OCI-LY7 (cell line): ENCODE measurements at places on chromosomes 7 and 10. TPM values are rescaled to one million over a fixed set of nuclear protein-coding genes. Genes with fewer than 3 reads are reported as not detected.

THSD7A gene
- total RNA-seq = not detected in 2 replicates

LHFPL3 gene
- not detected in 2 replicates for total RNA-seq

CRTAC1 gene
- total RNA-seq = not detected in 2 replicates

CTBP2 gene
- total RNA-seq = not detected in 2 replicates

TFR2 gene
- 25.0 and 26.0 TPM in 2 replicates for total RNA-seq

XRCC2 gene
- 40.1 and 49.6 TPM in 2 replicates for total RNA-seq

HMX3 gene
- total RNA-seq = not detected in 2 replicates

IDI2 gene
- total RNA-seq = not detected in 2 replicates

ZNF727 gene
- total RNA-seq = not detected in 2 replicates

TUBB8 gene
- total RNA-seq = not detected in 2 replicates

OPN1SW gene
- not detected in 2 replicates for total RNA-seq

GRCh38 chr7:26112203-26112740 is 39.7 kb upstream of the NFE2L3 start:
- DNase-seq = no peak

DNA sequence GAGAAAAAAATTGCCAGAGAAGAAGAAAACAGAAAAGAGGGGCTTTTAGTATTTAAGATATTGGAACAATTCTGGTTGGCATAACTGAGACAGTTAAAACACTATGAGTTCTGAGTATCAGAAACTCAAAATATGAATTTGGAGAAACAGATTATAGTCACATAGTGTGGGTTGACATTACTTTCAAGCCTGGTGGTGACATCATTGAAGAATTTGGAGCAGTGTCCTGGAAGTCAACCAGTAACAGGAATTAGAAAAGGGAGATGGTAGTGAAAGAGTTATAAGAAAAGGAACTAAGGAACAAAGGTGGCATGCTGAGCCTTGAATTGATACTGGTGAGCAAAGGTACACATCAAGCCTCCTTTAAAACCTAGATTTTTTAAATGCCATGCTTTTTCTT is 88.2 kb downstream of the ZNF438 start:
- no peak for DNase-seq

DNA sequence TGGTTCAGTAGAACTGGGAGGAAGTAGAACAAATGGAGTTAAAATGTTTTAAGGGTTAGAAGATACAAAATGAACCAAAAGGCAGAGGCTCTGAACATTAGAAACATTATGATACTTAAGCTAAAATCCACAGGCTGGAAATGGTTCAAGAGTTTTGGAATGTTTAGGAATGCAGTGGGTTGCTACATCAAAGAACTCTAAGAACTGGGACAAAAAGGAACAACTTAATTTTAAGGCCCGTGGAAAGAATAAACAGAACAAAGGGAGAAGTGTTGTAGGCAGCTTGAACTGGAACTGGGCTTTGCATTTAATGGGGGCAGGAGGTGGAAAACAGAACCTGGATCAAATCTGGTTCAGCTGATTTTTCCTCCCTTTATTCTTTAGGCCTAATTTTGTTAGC is 3.5 kb upstream of the C7orf25 start:
- no peak for DNase-seq

DNA sequence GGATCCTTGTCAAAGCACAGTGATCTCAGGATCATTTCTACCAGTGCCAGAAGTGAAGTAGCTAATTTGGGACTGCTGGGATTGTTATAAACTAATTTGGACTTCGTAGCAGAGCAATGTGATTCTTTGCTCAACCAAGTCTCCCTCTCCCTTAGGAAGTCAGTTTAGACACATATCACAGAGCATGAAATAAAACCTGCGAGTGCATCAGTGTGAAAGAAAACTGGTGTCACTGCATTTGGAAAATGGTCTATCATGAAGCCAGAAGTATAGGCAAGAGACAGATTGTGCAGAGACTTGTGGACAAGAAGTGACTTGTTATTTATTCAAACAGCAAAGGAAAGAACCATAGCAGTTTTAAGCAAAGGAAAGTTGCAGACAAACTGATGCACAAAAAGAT is 560.5 kb upstream of the NRG3 start:
- no peak for DNase-seq

DNA sequence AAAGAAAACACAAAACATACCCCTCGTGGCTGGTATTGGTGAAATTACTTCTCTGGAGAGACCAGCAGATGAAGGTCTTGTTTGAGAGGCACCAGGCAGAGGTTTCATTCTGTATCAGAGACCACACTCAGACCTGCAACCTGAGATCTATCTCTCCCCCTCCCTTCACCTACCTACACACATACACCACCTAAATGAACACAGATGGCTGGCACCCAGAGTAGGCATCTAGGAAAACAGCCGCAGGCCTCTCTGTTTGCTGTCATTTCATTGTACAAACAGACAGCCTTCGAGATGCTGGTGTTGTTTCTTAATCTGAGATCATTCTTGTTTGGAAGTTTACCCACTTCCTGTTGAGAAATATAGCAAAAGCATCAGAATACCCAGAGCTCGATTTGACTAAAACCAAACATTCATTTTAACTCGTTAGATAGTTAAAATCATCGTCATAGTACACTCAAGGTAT is 173.9 kb upstream of the SLC25A13 start:
- DNase-seq = no peak

DNA sequence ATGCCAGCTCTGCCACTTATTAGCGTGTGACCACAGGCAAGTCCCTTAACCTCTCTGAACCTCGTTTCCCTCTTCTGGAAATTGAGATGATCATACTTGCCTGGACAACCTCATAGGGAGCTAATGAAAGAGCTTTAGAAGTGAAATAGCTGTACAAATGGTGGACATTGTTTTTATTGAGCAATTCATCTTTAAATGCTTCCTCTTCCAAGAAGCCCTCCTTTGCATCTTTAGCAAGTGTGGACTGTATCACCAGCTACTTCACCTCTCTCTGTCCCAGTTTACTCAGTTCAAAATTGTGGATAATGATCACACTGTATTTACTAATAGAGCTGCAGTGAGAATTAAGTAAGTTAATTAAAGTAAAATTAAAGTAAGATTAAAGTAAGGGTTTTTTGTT is 61.7 kb downstream of the CDH23 start:
- DNase-seq = no peak

GRCh38 chr7:141563956-141564623 is 12.9 kb downstream of the AGK start:
- DNase-seq = peak; percentile 5

GRCh38 chr7:114922026-114922651 is at the start of gene MDFIC:
Gene MDFIC (plus strand): TSS chr7:114922094. CDS start chr7:114923034, 940 bp downstream.
- DNase-seq = no peak

DNA sequence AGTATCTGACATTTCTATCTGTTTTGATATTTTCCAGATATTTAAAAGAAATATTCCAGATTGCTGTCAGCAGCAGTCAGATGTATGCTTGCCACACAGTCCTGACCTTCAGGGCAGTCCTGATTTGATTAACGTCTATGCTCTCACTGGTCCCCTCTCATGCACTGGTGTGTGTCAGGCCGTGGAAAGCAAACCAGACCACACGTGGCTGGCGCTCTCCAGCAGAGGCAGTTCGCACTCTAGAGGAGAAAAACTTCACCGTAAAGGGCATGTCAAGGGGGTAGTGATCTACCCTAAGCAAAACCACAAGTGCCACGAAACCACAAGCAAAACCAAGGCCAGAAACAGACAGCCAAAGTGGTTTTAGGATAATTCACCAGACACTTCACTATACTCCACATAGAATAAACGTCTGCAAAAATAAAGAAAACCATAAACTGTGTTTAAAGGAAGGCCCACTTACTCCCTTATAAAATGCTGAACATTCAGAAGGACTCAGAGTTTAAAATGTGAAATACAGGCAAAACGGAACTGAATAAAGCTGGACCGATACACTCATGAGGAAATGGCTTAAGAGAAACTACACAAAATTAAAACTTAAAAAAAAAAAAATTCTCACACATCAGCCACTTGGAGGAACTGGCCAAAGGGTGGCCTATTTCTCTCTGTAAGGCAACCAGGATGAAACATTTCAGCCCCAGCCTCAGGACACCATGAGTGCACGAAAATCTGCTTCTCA is 26.4 kb downstream of the PARP12 start:
- DNase-seq = no peak

- DNase-seq = no peak
These were observed 155.0 kb upstream of the FZD1 start for GRCh38 chr7:91109200-91109599.

GRCh38 chr10:127018766-127019165 is 113.5 kb downstream of the DOCK1 start:
- DNase-seq = no peak

DNA sequence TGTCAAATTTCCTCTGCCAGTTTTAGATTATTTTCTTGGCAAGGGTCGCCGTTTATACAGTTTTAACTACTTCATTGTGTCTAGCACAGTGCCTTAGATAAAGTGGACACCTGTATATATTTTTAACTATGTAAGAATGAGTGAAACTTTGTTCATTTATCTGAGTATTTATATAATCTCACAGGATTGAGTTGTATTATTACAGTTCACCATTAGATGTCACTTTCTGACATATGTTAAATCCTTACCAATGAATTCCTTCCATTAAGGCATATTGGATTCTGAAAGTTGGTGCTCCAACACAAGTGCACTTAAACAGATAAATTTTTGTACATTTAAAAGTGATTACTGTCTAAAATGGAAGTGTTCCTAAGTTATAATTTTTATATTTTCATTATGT is 43.0 kb downstream of the ZMYND11 start:
- peak; percentile 60 for DNase-seq

DNA sequence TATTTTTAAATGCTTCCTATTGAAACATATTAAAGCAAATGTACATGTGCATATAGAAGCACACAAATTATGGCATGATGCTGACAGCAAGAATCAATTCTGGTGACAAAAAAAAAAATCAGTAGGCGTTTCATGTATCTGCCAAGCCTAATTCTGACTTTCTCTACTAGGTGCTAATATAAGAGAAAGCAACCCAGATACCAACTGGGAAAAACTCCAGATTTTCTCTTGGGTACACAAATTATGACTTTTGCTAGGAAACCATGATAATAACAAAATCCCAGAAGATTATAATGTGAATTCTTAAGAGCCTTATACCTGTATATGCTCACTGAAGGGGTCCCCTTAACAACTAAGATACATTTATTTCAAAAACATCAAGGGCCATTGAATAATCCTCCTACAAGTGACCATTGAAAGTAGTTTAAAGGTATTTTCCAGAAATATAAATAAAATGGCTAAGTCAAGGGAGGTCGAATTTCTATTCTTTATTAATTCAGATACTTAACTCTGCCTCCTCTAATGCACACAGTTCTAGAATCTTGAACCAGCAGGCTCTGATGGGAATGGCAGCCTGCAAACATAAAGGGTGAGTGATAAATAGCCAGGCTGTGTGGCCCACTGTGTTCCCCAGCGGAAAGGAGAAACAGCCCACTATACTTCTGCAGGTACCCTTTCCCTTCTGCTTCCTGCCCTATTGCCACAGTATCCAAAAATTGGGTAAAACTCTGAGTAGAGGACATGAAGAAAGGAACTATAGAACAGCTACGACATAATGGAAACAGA is 84.5 kb downstream of the DGKB start:
- DNase-seq = no peak
